ENCODE measurements at places on chromosomes 5 and 9.

DNA sequence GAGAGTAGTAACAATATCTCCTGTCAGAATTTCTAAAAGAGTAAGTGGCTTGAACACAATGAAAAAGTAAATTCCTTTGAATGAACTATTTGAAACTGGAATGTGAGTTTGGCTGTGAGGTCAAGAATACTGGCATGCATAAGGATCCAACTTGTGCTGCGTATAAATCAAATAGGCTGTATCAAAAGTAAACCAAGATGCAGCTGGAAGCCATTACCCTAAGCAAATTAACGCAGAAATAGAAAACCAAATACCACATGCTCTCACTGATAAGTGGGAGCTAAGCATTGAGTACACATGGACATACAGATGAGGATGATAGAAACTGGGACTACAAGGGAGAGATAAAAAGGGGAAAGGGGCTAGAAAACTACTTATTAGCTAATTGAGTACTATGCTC is 24.0 kb upstream of the SRFBP1 start:
- DNase-seq: peak; percentile 12

- DNase-seq: peak; percentile 75
These were observed 222.4 kb downstream of the TSSK1B start for GRCh38 chr5:113212244-113212920.

GRCh38 chr9:81619353-81620001 is 69.9 kb downstream of the TLE1 start:
- peak; percentile 94 for DNase-seq

DNA sequence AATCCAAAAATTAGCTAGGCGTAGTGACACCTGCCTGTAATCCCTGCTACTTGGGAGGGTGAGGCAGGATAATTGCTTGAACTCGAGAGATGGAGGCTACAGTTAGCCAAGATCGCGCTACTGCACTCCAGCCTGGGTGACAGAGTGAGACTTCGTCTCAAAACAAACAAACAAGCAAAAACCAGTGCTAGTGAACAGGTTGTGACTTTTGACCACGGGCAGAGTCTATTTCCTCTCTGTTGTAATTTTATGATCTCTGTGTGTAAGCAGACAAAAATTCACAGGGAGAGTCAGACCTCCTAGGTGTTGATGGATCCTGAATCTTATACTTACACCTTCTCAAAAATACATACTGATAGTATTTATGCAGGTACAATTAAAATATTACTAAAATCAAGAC is 65.8 kb downstream of the SPEF2 start:
- no peak for DNase-seq

- DNase-seq: peak; percentile 31
These were observed 21.1 kb downstream of the LIFR start for GRCh38 chr5:38535248-38535750.

GRCh38 chr5:165104611-165105010 is 1599.2 kb downstream of the MAT2B start:
- no peak for DNase-seq

DNA sequence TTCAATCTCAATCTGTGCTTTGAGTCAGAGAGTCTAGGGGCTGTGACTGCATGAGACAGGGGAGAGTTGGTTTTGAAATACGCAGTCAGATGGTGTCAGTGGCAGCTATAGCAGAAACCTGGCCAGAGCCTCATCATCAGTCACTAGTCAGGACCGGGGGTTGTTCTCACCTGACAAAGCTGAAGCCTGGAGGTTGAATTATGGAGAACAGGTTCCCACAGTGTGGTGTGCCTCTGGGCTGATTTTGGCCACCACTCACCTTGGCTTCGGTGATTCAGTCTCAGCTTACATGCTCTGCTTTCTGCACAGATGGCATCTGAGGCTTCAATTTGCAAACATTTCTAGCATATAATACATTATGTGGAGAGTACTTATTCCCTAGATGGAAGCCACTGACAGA is 387.3 kb downstream of the YTHDC2 start:
- DNase-seq: no peak

DNA sequence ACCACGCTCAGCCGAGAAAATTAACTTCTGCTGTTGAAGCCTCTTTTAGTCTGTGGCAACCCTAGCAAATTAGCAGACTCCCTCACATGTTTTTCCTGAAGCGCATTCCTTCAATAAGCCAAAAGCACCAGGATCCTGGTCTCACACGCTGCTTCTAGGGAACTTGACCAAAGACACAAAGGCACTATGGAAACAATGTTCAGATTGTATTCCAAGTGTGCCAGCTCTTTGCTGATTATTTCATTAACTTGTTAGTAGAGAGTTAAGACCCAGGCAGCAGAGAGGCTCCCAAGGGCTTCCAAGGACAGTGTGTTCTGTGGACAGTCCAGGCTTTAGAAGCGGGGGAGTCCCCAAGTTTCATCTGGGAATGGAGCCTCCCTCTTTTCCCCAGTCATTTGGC is 94.4 kb upstream of the BASP1 start:
- no peak for DNase-seq

DNA sequence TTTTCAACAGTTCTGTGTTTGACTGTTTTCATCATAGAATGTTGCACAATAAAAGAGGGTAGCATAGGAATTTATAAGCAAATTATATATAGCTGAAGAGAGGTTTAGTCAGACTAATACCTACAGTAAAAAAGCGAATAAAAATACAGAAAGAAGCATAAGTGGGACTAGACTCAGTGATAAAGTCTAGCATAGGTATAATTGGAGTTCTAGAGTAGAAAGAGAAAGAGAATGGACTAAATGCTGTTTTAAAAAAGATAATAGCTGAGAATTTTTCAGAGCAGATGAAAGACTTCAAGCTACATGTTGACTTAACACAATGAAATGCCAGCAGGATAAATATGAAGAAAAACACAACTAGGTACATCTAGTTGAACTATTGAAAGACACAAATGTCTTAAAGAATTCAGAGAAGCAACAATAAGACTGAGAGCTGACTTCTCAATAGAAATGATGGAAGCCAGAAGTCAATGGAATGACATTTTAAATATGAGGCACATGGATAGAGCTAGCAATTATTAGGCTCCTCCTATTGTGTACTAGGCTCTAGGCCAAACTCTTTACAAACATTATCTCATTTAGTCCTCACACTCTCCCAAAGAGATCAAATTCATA is 573.9 kb downstream of the ZNF608 start:
- DNase-seq: no peak

- DNase-seq: no peak
These were observed 979.9 kb upstream of the DMAC1 start for GRCh38 chr9:8779478-8779877.

- DNase-seq: peak; percentile 94
These were observed 555.1 kb upstream of the ADAMTS16 start for GRCh38 chr5:4584982-4585381.

DNA sequence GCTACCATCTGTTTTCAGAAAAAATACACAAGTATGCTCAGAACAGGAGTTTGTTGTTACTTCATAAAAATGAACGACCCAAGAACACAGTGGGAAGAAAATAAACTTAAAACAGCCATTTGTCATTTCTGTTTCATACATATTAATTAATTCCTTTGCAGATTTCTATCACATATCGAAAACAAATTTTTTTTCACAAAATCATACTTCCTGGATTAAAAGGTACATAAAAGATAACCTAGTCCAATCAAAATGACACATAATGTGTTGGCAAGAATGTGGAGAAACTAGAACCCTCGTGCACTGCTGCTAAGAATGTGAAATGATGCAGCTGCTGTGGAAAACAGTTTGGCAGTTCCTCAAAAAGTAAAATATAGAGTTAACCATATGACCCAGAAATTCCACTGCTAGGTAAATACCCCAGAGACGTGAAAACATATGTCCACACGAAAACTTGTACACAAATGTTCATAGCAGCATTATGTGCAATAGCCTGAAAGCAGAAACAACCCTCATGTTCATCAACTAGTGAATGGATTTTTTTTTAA is 46.0 kb downstream of the MYO10 start:
- peak; percentile 61 for DNase-seq

DNA sequence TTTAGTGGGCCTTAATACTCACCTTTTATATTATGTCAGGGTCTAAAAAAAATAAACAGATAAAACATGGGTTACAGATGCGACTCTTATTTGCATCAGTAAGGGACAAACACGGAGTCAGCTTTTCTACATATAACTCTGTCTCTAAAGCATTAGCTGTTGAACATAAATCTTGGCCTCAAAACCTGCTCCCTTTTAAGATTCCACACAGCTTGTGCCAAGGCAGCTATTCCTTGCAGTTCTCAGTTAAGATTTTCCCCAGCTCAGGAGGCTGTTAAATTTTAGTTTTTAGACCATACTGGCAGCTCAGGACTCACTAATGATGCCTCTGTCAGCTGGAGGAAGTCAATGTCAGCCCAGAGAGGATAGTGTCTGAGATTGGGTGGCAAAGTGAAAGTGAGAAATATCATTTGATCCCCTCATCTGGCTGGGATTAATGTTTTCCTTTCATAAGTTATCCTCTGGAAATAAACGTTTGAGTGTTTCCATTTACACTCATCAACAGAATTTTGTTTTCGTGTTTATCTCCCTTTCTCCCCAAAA is 287.5 kb downstream of the ELAVL2 start:
- no peak for DNase-seq

- no peak for DNase-seq
These were observed 81.3 kb downstream of the ADAMTSL1 start for GRCh38 chr9:18555105-18555883.

DNA sequence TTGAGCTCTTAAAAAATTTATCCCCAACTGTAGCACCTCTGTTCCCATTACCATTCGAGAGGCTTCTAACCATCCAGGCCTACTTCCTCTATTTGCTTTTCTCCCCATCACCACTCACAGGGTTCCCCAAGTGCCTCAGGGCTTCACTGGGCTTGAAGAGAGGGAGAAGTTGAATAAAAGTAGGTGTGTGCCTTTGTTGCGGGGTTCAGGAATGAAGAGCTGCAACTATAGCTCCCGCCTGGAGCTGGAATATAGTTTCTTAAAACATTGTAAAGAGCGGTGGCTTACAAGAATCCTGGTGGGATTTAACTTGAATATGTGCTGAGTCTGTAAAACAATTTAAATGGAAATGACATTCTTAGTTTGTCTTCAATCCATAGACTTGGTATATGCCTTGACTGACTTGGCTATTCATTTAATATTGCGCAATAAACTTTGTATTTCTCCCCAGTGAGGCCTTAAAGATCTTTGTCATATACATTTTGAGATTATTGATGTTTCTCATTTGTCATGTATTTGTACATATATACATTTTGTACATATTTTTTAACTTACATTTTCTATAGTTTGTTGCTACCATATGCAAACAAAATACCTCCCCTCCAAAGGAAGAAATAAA is 7.2 kb downstream of the ENTREP1 start:
- no peak for DNase-seq

- peak; percentile 71 for DNase-seq
These were observed 7.4 kb downstream of the NFIL3 start for GRCh38 chr9:91416096-91416712.

DNA sequence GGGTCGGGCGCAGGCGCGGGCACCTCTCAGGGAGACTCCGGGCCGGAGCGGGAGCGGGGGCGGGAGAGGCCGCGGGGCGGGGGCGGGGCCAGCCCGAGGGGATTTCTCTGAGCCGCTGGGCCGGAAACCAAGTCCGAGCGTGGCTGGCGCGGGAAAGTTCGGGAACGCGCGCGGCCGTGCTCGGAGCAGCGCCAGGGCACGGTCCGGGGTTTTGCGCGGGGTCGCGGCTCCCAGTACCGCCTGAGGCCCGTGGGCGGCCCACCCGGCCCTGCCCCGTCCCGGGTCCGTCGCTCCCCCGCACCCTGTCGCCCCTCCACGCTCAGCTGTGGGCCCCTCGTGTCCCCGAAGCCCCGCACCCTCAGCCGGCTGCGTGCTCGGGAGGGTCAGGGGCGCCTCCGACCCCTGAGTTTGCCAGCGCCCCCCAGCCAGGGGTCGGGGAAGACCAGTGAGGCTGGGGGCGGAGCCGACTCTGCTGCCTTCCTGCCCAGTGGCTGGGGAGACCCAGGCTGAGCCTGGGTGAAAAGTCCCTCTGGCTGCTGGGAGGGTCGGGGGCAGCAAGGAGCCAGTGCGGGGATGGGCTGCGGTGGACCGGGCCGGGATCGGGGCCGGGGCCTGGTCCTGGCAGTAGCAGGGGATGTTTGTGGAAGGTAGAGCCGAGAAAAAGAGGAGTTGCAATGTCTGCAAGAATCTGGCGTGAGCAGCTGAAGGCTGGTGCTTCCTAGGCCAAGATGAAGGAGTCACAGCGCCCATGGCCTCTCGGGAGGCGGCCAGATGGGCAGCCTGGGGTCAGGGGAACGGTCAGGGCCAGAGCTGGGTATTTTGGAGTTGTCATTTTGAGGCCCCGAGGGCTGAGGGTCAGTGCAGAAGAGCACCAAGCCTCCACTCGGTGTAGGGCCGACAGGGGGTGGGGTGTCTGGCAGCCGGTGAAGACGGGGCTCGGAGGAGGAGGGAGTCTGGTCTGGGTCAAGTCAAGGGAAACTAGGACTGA is 588 bp downstream of the TRAF2 start:
- DNase-seq: peak; percentile 24

GRCh38 chr5:139969318-139969717 is 73.8 kb downstream of the NRG2 start:
- DNase-seq: no peak

GRCh38 chr9:131636593-131636992 is 91.3 kb downstream of the PRRT1B start:
- no peak for DNase-seq

GRCh38 chr9:136529516-136530460 is 16.1 kb downstream of the NOTCH1 start:
- no peak for DNase-seq

- no peak for DNase-seq
These were observed 7.0 kb downstream of the SPDL1 start for GRCh38 chr5:169590602-169591001.

DNA sequence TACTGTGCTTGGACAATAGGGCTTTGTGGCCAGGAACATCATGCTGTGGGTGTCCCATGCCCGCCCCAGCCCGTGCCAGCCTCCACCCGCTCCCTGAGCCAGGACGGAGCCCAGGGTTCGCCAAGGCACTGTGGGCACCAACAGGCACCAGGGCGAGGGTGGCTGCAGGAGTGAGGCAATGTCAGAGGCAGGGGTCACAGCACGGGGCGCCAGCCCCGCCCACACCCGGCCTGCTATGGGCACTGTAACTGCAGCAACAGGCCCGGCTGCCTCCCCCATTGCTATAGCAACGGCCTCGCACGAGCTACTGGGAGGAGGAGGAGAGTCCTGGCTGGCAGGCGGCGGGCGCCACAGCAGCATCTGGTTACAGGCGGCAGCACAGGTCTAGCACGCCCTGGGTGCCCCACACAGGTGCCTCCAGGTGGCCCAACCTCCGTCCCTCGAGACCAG is 2.5 kb downstream of the ABCA2 start:
- no peak for DNase-seq

Measured in iris pigment epithelial cell (primary cell).